ENCODE measurements at places on chromosomes 4 and X.

DNA sequence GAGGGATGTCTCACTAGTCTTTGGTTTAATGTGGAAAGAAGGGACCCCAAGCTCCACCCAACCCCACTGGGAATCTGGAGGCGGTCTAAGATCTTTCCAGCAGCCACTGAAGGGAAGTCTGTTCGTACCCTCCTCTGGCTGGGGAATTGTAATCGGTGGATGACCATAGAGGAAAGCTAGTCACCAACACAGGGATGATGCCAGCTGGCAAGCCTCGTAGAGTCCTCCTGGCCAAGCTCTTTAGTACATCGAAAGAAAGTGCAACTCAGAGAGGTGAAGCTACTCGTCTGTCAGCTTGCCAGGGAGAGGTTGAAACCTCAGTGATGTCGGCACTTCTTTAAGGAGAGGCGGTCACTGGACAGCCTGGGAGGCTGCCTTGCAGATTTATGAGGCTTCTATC lies 58.7 kb downstream of the MAMLD1 start:
- DNase-seq, result no peak

DNA sequence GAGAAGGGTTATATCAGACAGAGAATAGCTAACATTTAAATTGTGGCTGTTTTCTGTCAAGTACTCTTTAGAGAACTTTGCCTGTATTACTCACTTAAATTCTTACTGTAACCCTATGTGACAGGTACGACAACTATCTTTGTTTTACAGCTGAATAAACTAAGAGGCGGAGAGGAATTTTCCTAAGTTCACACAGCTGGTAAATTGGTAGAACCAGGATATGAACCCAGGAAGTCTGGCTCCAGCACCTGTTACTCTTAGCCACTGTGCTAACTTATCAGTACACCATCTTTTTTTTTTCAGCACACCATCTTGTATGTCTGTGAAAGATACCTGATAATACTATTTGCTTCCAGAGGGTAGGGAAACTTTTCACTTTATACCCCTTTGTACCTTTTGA lies 2.0 kb upstream of the SYP start:
- DNase-seq, result no peak

- no peak for DNase-seq
Observed at GRCh38 chrX:40104630-40104984, 6.8 kb upstream of the BCOR start.

GRCh38 chrX:133698298-133698697 lies 283.0 kb upstream of the GPC4 start:
- no peak for DNase-seq

DNA sequence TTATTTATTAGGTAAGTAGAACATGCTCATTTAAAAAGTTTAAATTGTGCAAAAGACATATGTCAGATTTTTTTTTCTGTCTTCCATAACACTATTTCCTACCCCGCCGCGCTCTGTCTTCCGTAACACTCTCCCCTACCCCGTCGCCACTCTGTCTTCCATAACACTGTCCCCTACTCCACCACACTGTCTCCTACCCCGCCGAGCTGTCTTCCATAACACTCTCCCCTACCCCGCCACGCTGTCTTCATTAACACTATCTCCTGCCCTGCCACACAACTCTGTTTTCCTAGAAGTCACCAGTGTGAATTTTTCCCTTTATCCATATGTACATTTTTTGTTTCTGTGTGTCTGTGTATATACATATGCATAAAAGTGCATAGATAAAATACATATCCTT lies 4.4 kb downstream of the MSMO1 start:
- DNase-seq, result no peak

DNA sequence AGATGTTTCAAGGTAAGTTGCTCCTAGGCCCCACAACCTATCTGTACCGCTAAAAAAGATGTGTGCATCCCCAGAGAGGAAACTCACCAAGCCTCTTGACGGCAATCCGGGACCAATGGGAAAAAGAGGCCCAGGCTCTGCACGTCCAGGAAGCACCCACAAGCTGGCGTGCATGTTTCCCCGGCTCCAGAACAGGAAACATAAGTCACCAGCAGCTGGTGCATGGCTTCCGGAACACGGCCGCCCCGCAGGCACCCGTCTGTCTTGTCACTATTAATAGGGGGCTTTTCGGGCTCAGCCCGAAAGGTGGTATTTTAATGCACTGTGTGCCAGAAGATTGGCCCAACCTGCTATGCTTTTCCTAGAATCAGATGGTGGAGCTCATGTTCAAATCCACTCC lies 22.2 kb downstream of the CRMP1 start:
- DNase-seq, result no peak

Measured in activated T-helper 1 cell treated with anti-CD3 and anti-CD28 coated beads, Interleukin-2, amount 50 U/mL, for 16 hours (primary cell).